NCI-H2171 (cell line): ENCODE measurements at places on chromosomes 6 and 20.

GRCh38 chr6:19613678-19614077 is 223.5 kb upstream of the ID4 start:
- no peak for DNase-seq

DNA sequence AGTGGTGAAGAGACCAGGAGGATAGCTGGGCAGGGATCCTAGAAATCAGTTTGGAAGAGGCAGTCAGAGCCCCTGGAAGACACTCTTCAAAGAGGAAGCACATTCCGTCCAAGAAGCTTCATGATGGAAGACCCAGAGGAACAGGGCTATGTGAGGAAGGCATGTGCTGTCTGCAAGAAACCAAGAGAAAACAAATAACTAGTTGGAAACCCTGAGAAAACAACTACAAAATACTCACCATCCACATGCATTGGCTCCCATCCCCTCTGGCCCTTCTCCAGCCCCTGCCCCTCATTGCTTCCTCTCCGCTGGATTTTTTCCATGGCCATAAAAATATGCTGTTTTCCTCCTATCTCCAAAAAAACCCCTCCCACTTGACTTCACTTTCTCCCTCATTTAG is 40.9 kb upstream of the SMOC2 start:
- DNase-seq = no peak

- no peak for DNase-seq
These were observed 108.4 kb downstream of the RTN4IP1 start for GRCh38 chr6:106520711-106521401.

DNA sequence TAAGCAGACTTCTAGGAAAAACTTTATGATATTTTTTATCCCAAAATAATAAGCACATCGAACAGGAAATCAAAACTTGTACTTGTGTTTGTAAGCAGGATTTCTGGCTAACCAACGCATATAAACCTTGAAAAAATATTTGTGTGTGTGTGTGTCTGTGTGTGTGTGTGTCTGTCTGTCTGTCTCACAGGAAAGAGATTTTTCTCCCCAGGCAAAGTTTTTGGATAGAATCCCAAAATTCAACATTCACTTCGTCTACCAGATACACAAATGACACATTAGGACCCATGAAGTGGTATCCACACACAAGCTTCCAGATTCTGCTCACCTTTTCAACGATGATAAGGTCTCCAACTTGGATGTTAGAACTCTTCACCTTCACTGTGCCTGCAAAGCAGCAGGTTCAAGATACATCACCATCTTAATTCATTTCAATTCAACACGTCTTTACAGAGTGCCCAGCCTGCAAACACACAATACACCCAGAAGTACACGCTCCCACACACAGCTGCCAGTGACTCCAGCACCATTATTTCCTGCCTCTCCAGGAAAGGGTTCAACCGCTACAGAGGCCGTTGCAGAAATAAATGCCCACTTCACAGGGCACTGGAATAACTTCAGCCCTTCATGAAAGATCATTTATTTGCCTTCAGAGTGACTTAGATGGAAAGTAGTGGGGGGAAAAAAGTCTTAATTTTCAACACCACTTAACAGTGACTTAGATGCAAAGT is 70.9 kb downstream of the ATP9A start:
- no peak for DNase-seq

GRCh38 chr20:58577871-58578598 is 62.8 kb upstream of the APCDD1L start:
- no peak for DNase-seq

DNA sequence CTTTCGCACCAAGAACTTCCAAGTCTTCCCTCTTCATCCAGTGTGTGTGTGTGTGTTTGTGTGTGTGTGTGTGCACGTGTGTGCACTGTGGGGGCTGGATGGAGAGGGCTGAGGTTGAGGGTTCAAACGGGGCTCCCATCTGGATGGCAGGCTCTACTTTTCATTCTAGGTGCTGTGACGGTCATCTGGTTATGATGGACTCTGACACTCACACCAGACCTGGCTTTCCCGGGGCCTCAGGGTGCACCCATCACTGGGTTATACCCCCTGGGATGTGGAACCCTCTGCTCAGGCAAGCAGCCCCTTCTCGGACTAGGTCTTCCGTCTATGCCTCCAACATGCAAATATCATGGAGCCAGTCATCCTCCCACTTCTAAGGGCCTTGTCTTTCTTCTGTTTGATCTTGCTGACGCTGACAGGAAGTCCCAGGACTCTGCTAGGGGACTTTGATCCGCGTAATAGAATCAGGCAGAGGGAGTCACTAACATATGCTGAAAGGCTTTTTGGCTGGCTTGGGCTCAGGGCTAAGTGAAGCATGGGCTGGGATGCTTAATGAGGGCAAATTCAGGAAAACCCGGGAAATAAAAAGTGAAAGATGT is 313.6 kb downstream of the CDC5L start:
- DNase-seq = no peak

DNA sequence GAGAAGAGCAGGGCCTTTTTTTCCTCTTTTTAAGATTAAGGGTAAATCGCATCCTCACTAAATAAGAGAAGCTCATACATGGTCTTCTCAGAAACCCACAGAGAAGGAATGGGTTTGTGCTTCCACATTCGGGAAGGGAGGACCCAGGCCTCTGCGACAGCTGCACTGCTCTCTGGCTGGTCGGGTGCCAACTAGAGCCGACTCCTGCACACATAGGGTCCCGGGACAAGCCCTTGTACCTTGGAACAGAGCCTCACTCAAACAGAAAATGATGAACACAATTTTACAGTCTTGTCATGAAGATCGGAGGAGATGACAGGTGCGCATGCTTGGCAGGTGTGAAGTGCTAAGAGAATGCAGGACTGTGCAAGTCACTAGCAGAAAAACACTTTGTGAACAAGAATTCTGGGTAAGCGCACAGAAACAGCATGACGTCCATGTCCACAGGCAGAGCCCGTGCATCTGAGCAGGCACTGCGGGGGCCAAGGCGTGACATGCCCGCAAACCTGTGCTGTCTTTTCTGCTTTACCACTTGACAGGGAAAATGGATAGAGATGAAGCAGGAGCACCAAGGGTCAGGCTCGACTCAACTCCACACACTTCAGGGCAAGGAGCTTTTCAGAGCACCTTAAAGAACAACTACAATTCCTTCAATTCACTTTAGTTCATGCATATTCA is 101.0 kb upstream of the MPC1 start:
- DNase-seq = no peak

- peak; percentile 70 for DNase-seq
These were observed 282.1 kb downstream of the UST start for GRCh38 chr6:149028767-149029405.

DNA sequence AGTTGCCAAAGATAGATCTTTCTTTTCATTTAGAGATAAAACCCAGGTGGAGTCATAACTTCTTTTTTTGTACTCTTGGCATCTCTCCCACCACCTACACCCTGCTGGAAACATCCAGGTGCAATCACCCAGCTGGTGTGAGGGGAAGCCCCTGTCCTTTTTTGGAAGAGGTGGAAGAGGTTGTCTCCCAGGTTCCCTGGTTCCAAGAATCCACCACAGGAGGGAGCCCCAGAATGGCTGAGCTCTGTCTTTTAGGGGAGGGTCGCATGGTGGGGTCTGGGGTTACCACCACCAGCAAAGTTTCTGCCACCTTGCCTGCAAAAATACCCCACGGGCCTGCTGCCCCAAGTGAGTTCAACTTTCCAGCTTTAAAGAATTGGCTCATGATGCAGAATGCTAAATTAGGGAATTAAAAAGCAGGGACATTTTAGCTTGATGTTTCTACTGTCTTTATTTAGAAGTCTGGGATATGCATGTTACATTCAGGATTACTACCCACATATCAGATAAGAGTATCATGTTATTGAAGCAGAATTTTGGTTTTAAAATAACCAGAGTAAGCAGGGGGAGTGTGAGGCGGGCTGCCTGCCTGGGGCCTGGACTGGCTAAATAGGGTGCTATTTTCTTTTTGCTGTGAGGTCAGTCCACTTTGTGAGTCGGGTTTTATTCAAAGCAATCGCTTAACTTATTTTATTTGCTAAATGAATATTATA is 11.0 kb downstream of the SMOC2 start:
- DNase-seq = no peak

GRCh38 chr6:133100865-133101264 is 140.3 kb upstream of the EYA4 start:
- no peak for DNase-seq

- no peak for DNase-seq
These were observed 63.7 kb upstream of the SHLD1 start for GRCh38 chr20:5686384-5687105.

DNA sequence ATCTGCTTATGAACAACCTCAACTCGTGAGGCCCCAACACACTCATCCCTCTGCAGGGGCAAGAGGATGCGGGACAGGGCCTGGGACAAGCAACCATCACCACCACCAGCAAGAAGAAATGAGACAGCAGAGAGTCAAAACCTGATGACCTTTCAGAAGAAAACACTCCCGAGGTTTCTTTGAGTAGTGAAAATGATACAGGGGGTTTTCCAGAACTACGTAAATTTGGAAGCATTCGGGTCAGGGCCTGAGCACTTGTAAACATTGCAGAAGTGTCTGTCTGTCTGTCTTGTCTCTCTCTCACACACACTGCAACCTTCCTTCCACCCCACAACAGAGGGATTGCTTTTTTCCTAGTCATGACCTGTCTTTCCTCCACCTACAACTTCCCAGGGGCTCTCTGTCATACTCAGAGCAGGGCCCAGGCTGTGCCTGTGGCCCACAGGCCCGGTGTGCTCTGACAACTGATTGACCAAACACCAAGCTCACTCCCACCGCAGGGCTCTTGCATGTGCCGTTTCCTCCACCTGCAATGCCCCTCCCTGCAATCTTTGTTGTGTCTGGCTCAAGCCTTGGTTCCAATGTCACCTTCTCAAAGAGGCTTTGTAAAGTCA is 90.9 kb downstream of the BMP7 start:
- DNase-seq = no peak

GRCh38 chr6:91304521-91304920 is 717.6 kb upstream of the MAP3K7 start:
- no peak for DNase-seq

DNA sequence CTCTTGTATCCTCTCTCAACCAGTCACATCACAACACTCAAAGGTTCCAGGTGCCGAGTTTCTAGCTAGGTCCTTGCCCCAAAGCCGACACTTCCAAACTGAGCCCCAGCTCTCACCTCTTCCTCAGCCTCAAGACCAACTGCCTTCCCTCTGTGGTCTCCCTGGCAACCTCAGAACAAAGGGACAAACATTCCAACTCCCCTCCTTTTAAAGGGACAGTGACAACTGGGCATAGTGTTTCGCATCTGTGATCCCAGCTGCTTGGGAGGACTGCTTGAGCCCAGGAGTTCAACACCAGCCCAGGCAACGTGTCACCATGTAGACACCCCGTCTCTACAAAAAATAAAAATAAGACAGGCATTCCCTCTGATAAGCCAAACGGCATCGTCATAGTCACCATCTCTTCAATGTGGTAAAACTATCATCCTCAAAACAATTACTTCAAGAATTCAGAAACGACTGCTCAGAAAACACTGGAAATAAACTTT is 11.3 kb downstream of the DIDO1 start:
- DNase-seq = no peak

- no peak for DNase-seq
These were observed 619 bp upstream of the PDE7B start for GRCh38 chr6:135850882-135851281.

- DNase-seq = peak; percentile 85
These were observed 21.1 kb downstream of the CHMP4B start for GRCh38 chr20:33832103-33832804.

DNA sequence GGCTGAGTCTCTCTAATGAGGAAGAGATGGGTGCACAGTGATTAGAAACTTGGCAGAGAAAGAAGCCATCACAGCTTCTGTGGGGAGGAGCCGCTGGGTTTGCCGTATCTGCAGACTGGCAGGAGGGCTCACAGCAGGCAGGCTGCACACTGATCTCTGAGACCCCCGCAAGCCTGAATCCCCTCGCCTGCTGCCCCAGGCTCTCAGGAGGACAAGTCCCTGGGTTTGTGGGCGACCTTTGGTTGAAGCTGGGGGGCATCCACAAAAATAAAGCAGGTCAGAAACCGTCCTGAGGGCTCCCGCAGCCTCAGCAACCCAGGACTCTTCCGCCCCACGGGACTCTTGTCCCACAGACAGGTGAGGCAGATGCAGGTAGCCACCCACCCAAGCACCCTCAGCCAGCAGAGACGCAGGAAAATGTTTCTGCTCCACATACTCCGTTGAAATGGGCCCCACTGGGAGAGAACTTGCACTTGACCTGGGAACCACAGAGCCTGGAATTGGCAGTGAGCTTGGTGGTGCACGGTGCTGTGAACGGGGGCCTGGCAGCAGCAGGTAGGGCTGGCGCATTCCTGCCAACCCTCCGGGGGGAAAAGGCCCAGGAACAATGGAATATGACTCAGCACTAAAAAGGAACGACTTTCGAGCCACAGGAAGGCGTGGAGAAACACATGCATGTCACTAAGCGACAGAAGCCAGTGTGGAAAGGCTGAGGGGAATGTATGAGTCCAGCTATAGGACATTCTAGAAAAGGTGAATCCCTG is 89.9 kb downstream of the YTHDF1 start:
- DNase-seq = no peak

DNA sequence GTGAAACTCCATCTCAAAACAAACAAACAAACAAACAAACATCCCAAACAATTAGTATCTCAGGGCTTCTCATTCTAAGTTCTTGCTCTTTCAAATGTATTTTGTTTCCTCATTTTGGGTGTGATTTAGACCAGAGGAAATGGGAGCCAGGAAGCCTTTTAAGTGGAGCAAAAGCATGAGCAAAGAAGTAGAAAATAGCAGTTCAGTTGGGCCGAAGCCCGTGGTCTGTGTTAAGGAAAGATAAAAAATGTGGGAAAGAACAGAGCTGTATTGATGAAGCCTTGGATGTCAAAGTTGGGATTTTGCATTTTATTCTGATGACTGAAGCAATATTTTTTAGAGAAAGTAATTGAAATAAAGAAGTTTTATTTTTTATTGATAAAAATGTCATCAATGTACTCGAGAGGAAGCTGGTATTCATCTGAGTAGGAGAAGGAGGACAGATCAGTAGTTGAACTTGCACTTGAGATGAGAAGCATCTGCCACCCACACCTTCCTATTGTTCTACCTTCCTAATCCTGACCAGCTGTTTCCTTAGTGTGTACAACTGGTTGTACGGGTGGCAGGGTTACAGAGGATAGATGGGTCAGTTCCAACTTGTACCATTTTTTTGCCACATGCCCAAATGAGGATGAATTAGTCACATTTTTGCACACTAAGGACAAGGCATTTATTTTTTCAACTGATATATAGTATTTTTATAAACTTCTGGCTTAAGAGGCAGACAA is 56.1 kb downstream of the KIAA0408 start:
- no peak for DNase-seq
